ENCODE measurements at places on chromosomes 6 and 20.

GRCh38 chr6:31171931-31172905, 1.7 kb upstream of the POU5F1 start:
- DNase-seq, result no peak

DNA sequence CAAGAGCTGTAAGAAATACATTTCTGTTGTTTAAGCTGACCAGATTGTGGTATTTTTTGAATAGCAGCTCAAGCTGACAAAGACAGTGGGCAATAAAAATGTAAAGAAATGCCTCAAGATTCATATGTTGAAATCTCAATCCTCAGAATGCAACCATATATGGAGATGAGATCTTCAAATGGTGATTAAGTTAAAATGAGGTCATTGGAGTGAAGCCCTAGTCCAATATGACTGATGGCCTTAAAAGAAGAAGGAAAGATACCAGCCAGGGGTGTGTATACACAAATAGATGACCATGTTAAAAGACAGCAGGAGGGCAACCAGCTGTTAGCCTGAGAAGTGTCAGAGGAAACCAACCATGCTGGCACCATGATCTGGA, 7.1 kb upstream of the DDO start:
- DNase-seq, result no peak

DNA sequence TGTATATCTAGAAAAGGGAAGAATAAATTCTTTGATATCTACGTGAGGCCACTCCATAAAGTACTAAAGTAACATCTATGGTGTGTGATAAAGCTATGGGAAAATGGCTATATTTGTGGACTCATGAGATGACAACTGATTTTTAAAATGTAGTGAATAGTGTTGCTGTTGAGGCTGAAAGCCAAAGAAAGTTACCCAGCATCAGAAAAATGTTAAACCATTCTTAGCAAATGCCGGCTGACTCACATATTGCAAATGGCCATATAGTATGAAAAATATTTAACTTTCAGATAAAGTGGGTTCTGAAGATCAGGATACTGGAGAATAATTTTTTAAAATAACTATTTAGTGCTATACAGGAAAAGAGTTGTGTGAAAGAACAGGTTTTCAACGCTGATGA, 129.9 kb upstream of the GRIK2 start:
- DNase-seq, result no peak

GRCh38 chr20:60137657-60138245, 179.5 kb downstream of the CDH26 start:
- no peak for DNase-seq

GRCh38 chr6:2266841-2267240, 21.4 kb upstream of the GMDS start:
- DNase-seq, result no peak

GRCh38 chr6:79574630-79575225, 37.5 kb upstream of the LCA5 start:
- no peak for DNase-seq

GRCh38 chr6:28775405-28776129, 148.2 kb downstream of the TRIM27 start:
- no peak for DNase-seq

DNA sequence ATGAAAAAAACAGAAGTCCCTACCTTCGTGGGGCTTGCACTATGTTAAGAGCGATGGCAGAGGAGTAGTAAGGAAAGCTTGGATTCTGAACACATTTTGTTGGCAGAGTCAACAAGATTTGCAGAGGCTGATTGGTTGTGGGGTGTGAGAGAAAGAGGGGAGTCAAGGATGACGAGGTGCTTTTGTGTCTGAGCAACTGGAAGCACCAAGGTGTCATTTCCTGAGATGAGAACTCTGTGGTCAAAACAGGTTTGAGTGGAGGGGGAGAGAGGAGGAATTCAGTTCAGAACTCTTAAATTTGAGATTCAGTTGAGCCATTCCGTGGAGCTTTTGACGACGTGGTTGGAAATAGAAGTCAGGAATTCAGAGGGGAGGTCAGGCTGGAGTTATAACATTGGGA, 3.5 kb downstream of the OCSTAMP start:
- no peak for DNase-seq

DNA sequence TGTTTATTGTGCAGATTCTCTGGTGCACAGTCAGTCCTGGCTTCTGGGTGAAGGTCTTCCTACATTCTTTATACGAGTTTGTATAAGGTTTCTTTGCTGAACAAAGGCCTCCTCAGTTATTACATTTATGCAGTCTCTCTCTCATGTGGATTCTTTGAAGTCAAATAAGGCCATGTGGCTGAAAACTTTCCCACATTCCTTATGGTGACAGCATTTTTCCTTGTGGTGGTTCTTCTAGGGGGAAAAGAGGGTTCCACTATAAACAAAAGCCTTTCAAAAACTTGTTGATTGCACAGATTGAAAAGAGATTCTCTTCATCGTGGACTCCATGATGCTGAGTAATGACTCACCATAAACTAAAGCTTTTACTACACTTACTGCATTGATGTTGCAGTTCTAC, 19.2 kb downstream of the ZSCAN12 start:
- no peak for DNase-seq

Data from left lung (tissue), 14 donors.